Upper lobe of right lung (tissue), 1 donor: ENCODE measurements at places on chromosomes 7 and 10. TPM values are rescaled to one million over a fixed set of nuclear protein-coding genes. Genes with fewer than 3 reads are reported as not detected.

DNA sequence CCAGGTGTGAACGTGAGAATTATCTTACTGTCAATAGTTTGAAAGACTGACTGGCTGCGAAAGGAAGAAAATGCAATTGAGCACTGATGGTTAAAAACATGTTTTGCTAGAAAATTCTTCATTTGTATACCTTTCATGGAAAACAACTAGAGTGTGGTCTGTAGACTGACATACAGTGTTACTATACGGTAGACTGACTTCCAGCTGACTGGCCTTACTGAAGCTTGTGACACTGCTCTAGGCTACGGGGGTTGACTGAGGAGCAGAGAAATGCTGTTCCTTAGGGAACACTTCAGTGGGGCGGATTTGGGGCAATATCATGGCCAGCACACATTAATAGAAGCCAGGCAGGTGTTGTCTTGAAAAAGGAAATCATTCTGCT is 25.9 kb upstream of the DDC start:
- no peak for DNase-seq

DNA sequence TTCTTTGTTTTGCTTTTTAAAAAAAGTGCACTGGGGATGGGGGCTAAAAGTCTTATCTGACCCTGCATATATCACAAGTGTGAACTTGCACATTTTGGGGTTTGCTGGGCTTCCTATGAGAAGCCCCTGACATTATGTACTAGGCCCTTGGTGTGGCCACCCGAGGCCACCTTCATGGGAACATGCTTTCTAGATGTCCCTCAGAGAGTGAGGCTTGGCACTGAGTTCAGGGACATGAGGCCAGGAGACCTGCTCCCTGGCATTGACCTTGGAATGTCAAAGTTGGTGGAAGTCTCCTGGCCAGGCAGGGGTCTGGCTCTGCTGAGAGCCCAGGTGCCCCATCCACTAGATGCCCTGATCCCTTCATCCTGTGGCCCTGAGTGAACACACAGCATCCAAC is 536.2 kb downstream of the TCERG1L start:
- peak; percentile 12 for DNase-seq

DNA sequence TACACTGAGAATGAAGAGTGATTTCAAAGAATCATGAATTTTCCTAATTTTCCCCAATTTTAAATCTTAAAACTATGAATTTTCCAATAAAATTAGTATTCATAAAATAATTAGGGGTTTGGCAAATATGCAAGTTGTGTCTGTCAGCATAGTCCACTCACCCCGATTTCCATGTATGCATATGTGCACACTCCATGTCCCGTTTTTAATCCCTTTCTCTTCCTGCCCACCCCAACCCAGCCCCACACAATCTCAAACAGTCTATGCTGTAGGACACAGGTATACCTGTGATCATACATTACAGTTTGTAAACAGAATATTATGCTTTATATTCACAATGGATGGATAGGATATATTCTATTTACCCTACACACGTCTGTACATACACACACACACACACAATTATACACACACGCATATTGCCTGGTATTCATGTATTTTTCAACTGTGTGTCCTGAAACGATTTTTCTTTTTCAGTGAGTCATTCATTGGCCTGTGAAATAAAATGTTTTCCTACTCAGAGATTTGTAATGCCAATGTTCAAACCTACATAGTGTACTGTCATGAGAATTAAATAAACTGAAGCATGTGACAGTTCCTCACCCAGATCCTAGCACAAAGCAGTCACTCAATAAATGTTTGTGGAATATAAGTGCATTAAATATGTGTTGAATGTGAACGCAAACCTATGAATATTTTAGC is 144.3 kb downstream of the PDE1C start:
- no peak for DNase-seq

DNA sequence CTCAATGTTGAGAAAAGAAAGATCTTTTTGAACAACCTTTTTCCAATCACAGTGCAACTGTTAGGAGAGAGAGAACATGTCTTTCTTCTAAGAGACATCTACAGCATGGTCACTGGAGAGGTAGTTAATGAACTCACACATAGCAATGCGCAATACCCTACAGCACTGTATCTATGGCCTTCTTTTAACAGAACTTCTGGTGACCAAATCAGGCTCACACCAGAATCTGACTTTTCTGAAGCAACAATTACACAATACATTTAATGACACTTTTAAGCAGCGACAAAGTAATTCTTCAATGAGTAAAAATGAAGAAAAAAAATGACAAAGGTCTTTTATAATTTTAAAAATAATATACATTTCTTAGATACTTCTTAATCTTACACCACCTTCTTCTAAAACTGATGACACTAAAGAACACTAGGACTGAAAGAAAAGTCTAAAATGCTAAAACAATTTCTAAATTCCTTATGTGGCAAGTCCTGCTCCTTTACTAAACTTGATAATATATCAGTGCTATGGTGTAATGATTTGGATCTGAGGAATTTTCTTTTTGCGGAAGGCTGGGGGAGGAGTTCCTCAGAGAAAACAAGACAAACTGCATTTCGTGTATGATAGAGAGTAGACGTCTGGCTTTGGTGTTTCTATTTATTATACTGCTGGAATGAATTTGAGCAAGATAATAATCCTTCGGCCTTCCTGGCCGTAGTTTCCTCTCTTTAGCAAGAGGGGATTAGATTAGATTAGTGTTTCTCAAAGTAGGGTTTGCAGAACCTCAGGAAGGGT is 166.3 kb downstream of the ZNF438 start:
- DNase-seq = no peak

DNA sequence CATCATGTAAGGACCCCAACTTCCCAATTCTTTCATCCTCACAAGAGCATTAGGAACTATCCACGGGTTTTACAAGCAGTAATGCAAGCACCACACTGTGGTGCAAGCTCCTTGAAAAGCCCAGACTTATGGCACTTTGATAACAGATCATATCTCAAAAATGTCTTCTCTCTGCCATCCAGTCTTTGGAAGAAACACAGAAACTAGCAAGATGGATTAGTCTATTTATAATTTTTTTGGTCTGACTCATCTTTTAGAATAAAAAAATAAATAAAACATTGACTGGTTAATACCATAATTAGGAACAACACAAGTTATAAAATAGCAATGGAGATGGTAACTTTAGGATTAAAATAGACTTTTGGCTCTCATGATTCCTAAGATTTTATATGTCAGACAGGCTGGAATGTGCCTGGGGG is 49.0 kb upstream of the CALD1 start:
- DNase-seq = no peak

DNA sequence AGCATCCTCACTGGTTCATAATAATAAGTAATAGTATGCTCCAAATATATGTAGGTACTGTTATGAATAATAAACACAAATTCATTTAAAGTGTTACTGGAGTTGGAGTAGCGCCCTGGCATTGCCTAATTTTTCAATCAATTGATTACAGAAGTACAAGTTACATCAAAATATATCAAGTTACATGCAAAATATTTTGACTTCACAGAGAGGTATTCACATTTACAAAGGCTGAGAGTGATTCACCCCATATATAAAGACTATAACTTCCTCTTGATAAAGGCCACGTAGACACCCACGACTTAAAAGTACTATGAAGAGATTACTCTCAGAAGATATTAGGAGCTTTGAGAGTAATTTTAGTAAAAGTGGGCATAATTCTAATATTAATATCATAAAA is 13.6 kb upstream of the COL17A1 start:
- DNase-seq = no peak

GRCh38 chr10:129945064-129945463 is 19.0 kb downstream of the EBF3 start:
- DNase-seq = no peak

DNA sequence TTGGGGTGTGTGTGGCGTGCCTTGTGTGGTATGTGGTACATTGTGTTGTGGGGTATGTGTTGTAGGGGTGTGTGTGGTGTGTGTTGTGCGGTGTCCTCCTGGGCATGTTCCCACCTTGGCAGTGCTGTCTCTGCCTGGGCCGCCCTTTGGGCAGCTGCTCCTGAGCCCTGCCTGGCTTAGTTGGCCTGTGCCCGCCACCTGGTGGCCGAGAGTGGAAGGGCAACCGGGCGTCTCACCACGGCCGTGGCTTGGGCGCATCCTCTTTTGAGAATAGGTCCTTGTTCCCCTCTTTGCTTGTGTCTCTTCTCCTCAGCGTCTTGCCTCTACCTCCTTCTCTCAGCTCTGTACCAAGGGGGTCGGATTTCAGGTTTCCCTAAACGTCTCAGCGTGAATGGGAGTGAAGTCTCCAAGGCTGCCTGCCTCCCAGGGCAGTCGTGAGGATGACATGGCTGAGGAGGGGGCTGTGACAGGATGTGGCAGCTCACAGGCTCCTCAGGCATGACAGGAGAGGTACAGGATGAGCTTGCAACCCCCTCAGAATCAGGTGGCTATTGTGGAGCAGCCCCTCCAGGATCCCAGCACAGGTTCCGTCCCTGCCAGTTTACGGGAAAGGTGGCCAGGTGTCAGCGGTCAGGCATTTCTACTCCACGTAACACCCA is 98.4 kb upstream of the PODXL start:
- peak; percentile 91 for DNase-seq

CHRM2 gene
- total RNA-seq = 1.1 TPM

TMEM213 gene
- 9.6 TPM for total RNA-seq

BICC1 gene
- total RNA-seq = 9.2 TPM

SP8 gene
- total RNA-seq = not detected

SEMA3D gene
- 13.6 TPM for total RNA-seq
